ENCODE measurements at places on chromosomes 16 and 17.

GRCh38 chr16:74605746-74606520, 981 bp downstream of the GLG1 start:
- DNase-seq, result no peak

- no peak for DNase-seq
Observed at GRCh38 chr17:8806926-8807550, 7.9 kb upstream of the MFSD6L start.

GRCh38 chr17:28712705-28713415, 1.2 kb upstream of the PROCA1 start:
- DNase-seq, result no peak

DNA sequence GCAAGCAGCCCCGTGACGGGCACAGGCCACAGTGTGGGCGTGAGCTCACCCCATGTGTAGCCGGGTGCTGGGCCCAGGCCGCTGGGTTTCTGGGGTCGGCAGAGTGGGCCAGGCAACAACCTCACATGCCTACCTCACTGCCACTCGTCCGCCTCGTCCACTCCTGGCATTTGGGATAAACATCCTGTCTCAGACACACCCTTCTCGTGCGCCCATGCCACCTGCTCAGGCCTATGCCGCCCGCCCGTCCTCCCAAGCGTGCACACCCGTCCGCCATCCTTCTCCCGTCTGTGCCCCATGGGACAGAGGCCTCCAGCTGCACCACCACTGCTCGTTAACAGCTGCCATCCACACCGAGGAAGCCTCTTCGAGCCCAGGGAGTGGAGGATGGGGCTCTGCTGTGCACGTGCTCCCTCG, 64.3 kb downstream of the KLHDC4 start:
- no peak for DNase-seq

GRCh38 chr16:53666786-53667415, 36.8 kb downstream of the RPGRIP1L start:
- DNase-seq, result no peak

GRCh38 chr17:6514371-6514770, 42.0 kb downstream of the PITPNM3 start:
- no peak for DNase-seq

DNA sequence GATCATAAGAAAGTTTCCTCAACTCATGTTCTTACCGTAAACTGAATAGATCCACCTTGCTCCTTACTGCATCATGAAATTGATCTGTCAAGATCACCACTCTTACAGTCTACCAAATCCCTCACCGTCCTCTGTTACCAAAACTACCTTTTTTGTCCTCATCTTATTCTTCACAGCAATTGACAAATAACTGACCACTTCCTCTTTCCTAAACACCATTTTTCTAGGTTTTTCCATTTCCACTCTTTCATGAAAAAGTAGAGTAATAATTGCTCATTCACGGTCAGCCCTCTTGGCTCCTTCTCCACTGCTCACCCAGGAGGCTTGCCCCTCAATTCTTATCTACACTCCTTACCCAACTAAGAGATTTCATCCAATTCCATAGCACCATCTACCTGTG, 44.9 kb downstream of the ABCA5 start:
- no peak for DNase-seq

GRCh38 chr17:7024402-7024785, 1.5 kb downstream of the BCL6B start:
- no peak for DNase-seq

DNA sequence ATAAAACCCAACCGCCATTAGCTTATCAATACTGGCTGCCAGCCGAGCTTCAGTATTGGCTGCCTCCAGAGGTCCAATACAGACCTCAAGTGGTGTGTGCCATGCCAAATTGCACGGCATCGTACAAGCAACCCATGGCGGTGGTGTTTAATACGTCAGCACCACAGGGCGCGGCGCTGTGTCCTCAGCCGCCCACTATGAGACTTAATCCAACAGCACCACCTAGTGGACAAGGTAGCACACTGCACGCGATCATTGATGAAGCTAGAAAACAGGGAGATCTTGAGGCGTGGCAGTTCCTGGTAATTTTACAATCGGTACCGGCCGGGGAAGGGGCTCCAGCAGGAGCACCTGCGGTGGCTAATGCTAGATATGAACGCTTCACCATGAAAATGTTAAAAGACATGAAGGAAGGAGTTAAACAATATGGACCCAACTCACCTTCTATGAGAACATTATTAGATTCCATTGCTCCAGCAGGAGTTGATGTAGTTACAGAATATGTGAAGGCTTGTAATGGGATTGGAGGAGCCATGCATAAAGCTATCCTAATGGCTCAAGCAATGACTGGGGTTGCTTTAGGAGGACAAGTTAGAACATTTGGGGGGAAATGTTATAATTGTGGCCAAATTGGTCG, 15.4 kb downstream of the FLYWCH1 start:
- DNase-seq, result peak; percentile 91

Measured in trophoblast cell (in vitro differentiated cells and primary cell).